ENCODE measurements at places on chromosomes 5 and 9.

GRCh38 chr5:62640446-62640845 lies 61.8 kb downstream of the LRRC70 start:
- DNase-seq, result no peak

- DNase-seq, result no peak
These were observed 13.3 kb downstream of the ODF2 start for GRCh38 chr9:128469070-128469469.

DNA sequence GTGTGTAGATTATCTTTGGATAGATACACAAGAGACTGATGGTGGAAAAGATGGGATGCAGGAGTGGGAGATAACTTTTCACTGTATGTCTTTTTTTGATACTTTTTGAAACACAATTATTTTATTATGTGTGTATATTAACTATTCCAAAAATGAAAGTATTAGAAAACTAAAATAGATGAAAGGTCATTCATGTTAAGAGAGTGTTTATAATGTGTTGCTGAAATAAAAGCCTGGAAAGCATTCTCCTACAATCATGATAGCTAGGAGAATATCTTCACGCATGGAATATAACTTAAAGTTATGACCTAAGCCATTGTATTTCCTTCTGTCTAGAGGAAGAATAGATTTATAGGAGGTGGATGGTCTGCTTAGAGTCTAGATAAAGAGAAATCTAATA lies 154.8 kb upstream of the MAST4 start:
- DNase-seq, result no peak

DNA sequence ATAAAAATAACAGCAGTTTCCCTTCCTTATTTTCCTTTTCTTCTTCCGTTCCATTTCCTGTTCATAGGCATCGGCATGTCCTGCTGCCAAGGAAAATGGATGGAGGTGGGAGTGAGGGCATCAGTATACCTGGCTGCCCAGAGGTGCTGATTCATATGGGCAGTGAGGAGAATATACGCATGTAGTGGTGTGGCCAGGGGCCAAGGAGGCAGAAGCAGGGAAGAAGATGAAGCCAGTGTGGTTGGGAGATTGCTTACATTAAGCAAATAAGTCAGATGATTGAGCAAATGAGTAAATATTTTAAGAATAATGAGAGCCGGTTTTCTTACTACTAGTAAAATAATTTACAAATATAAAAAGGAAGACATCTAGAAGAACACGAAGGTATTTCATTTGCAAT lies 344.9 kb upstream of the PAPPA start:
- DNase-seq, result no peak

Data from NAMALWA (cell line).